Pons (tissue), 1 donor: ENCODE measurements at places on chromosomes 13 and 19.

- DNase-seq, result no peak
Measured at GRCh38 chr19:13848798-13849676, 27.9 kb upstream of the NANOS3 start.

GRCh38 chr19:3378352-3379150 lies 12.2 kb downstream of the NFIC start:
- no peak for DNase-seq

DNA sequence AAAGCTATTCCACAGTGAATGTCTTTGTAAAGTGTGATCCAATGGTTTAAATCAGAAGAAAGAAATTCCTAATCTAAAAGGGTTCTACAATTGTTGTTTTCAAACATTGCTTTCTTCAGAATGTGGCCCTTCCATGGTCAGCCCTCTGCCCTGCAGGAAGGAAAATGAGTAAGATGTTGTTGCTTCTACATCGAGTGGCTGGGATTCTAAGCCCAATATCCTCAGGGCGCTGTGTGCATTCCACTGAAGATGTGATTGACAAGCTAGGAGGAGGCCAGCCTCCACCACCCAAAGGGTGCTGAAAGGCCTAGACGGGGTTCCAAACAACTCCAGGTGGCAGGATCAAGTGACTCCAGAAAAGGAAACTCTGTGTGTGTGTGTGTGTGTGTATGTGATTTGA lies 316.9 kb upstream of the TSHZ3 start:
- DNase-seq, result no peak

GRCh38 chr13:43441464-43441863 lies 345.3 kb downstream of the ENOX1 start:
- DNase-seq, result no peak

DNA sequence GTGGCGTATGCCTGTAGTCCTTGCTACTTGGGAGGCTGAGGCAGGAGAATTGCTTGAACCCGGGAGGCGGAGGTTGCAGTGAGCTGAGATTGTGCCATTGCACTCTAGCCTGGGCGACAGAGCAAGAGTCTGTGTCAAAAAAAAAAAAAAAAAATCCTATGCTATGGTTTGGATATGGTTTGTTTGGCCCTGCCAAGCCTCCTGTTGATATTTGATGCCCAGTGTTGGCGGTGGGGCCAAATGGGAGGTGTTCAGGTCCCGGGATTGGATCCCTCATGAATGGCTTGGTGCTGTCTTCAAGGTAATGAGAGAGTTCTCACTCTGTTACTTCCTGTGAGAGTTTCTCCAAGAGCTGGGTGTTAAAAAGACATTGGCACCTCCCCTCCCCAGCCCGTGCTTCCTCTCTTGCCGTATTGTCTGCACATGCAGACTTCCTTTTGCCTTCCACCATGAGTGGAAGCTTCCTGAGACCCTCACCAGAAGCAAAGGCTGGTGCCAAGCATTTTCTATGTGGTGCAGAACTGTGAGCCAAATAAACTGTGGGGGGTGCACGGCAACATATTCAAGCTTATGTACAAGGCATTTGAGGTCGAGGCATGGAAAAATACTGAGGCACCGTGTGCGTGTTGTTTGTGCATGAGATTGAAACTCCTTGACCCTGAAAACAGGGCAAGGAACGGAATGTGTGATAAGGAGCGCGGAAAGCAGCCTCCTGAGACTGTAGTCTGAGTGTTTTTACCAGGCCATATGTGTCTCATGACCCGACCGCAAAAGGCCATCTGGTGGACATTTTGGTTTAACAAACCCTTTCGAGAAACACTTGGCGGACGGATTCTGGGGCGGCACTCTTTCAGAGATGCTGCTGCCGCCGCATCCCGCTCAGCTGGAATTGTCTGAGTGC lies 7.3 kb downstream of the SIGLEC9 start:
- peak; percentile 50 for DNase-seq

DNA sequence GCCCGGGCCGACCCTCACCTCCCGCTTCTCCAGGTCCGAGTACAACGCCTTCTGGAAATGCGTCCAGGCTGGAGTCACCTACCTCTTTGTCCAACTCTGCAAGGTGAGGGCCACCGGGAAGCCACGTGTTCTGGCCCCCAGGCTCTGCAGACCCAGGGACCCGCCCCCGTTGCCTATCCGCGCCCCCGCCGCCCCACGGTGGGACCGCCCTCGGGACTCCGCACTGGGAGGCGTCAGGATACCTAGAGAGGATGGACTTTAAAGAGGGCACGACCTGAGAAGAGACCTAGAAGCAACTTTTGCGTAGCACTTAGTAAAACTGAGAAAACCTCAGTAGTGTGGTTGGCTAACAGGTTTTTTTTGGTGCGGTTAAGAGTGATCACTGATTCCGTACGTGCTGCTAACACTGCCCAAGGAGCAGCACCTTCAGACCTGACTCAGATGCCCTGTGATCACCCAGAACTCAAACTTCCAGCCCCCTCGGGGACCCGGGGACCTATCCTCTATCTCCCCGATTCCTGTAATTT lies 492 bp downstream of the TMEM147 start:
- DNase-seq, result no peak

DNA sequence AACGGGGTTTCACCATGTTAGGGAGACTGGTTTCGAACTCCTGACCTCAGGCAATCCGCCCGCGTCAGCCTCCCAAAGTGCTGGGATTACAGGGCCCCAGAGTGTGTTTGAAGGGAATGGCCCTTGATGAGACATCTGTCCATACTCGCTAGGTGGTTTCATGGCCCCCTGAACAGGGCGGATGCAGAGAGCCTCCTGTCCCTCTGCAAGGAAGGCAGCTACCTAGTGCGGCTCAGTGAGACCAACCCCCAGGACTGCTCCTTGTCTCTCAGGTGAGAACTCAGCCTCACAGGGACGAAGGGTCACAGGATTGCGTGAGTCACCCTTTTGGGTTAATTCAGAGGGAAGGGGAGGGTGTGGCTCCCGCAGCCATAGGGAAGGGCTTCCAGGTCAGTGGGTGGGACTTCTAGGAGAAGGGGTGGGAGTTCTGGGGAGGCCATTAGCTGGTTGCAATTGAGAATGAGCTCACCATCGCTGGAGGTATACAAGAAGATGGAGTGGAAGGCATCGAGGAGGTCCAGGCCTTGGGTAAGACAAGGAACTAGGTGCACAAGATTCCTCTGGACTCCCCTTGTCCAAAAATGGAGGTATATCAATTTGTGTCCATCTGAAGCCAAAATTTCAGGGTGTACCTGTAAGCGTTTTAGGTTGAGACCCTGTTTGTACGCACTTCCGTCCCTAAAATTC lies 9.2 kb downstream of the SHD start:
- no peak for DNase-seq

DNA sequence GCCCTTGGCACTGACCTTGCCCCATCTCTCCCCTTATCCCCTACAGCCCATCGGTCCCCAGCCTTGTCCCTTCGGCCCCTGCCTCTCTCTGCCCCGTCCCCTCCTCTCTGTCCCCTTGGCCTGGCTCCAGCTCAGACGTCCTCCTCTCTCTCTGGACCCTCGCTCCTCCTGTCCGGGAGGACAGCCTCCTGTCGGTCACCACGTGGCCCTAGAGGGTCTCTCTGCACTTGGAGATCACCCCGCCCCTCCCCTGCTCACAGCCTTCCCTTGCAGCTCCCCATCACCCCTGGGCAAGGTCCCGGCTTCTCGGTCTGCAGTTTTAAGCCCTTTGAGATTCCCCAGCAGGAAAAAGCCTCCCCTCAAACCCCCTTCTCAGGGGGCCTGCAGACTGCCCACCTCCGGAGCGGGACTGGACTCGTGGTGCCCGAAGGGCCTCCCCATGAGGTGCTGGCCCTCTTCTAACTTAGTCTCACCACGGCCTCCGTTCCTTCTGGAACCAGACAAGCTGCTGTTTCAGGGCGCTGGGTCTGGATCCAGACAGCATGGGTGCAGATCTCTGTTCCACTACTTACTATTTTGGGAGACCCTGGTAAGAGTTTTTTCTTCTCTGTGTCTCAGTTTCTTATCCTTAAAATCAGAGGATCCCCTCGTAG lies 3.3 kb upstream of the KLK15 start:
- no peak for DNase-seq

GRCh38 chr19:16164222-16164890 lies 9.0 kb downstream of the CIB3 start:
- no peak for DNase-seq

DNA sequence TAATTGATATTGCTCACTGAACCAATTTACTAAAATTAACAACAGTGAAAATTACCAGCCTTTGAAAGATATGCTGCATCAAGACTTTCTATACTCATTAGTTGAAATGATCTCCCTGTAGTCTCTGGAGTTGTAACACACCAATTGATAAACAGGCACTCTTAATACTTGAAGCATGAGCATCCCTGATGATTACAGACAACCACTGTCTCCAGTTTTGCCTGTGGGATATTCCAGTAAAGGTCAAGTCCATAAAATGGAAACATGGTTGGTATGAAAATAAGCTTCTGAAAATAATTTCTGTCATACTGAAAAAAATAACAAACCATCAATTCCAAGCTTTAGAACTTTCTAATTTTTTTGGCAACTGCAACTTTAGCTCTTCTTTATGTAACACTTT lies 405.8 kb downstream of the SPRY2 start:
- no peak for DNase-seq

- peak; percentile 47 for DNase-seq
Measured at GRCh38 chr19:294341-294945, 3.2 kb upstream of the PLPP2 start.

DNA sequence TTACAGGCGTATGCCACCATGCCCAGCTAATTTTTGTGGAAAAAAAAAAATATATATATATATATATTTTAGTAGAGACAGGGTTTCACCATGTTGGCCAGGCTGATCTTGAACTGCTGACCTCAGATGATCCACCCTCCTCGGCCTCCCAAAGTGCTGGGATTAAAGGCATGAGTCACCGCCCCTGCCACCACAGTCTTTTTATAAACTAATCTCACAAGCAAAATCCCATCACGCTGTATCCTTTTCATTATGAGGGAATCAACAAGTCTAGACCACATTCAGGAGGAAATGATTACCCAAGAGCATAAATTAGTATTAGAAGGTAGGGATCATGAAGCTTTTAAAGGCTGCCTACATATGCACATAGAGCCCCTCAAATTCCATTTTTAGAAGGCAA lies 210.6 kb upstream of the NBEA start:
- no peak for DNase-seq

DNA sequence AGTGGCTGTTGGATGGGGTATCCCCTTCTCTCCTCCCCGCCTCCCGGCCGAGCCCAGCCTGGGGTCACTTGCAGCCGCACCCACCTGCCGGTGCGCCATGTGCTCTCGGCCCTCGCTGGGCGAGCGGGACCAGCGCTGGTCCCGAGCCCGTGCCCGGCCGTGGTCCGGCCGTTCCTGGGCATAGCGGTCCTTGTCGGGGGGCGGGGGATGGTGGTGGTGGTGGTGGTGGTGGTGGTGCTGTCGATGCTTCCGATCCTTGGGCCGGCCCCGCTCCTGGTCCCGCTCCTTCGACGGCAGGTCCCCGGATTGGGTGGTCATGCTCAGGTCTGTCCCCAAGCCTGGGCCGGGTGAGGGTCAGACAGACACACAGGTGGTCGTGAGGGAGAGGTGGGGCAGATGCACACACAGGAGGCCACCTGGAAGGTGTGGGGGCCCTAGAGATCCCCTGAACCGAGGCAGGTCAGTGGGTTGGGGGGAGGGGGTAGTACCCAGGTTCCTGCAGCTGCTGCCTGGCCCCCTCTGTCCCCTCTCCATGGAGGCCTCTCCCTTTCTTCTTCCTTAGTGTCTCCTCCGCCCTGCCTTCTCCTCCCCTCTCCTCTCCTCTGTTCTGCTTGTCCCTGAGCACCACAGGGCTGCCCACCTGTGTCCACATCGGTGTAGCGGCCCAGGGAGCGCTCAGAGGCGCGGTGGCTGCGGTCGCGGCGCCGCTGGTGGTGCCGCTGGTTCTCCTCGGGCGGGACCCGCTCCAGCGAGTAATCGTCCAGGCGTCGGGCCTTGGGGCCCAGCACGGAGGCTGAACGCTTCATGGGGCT lies 58.7 kb downstream of the IER2 start:
- no peak for DNase-seq

DNA sequence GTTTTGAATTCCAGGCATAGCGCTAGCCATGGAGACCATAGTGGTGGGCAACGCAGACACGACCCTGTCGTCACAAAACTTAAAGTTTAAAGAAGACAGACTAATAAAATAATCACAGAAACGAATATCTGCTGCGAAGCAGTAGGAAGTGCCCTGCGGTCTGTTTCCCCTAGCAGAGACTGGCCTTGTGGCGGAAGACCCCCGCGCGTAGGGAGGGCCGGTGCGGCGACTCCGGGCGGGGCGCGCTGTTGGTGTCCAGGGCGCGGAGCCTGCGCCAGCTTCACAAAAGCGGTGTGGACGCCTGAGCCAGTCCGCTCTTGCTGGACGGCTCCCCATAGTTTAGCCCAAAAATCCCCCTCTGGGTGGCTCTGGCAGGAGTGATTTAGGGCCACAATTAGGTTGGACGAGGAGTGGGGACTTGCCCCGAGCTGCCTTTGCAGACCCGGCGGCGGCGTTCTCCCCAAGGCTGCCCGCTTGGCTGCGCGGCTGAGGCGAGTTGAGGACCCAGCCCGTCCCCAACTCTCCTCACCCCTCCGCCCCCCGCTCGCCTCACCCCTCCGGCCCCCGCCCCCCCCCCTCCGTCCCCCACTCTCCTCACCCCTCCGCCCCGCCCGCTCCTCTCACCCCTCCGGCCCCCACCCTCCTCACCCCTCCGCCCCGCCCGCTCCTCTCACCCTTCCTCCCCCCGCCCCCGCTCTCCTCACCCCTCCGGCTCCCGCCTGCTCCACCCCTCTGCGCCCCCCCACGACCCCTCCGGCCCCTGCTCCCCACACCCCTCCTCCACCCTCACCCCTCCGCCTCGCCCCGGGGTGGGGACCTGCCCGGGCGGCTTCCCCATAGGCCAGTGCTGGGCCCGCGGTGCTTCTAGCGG lies 14.2 kb upstream of the LATS2 start:
- no peak for DNase-seq

DNA sequence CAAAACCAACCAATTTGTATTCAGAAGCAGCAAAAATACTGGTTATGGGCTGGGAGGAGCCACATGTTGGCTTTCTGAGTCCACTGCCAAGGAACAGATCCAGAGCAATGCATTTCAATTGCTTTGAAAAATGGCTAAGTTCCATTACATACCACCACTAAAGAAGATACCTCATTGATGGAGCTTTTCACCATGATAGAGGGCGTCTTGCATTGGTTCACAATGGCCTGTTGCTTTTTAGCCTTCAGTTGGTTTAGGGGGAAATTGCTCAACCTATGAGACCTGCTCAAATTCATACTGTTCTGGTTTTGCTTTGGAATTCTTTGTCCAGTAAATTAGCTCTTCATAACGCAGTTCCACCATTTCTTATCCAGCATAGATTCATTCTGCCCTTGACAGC lies 21.2 kb upstream of the CPB2 start:
- no peak for DNase-seq

- DNase-seq, result peak; percentile 84
Measured at GRCh38 chr13:76879203-76879882, 6.9 kb downstream of the KCTD12 start.
